Natural killer cell treated with Interleukin-12 subunit alpha and Interleukin-12 subunit beta and Interleukin-15 and Interleukin-18, amount 100 ng/mL, for 72 hours (primary cell): ENCODE measurements at places on chromosomes 7 and 10. TPM values are rescaled to one million over a fixed set of nuclear protein-coding genes. Genes with fewer than 3 reads are reported as not detected.

ASZ1 gene
- not detected for total RNA-seq

RADIL gene
- not detected for total RNA-seq

TMEM139 gene
- total RNA-seq: not detected

ASAH2 gene
- 6.0 TPM for total RNA-seq

OR2A42 gene
- not detected for total RNA-seq

MMP21 gene
- 0.14 TPM for total RNA-seq

LRRC4 gene
- total RNA-seq: not detected
